ENCODE measurements at places on chromosomes 2 and 18. TPM values are rescaled to one million over a fixed set of nuclear protein-coding genes. Genes with fewer than 3 reads are reported as not detected.

Gene FHL2
- polyA plus RNA-seq: 29.2 TPM

DNA sequence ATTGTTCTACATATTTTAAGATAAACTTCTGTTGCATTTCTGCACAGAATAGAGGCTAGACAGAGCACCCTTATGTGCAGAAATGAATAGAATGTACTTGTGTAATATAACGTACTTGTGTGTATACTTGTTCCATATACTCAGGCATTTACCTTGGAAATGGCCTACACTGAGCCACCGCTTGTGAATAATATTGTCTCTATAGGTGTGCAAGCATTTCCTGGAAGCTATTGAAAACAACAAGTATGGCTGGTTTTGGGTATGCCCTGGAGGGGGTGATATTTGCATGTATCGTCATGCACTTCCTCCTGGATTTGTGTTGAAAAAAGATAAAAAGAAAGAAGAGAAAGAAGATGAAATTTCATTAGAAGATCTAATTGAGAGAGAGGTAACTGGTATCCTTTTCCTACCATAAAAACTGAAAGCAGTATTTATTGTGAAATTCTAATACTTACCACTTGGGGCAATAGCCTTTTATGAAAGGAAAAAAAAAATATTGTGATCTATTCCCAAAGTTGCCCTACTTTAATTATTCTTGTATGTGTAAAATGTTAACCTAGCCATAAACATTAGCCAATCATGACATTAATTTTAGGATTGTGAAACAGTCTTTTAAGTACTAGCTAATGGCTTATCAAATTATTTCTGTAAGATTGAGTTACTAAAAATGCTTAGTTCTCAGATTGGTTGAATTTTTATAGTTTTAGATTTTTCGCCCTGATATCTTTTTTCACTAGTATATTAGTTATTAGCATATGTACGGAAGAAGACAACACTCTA, 18.0 kb downstream of the ZC3H15 start:
- no peak for DNase-seq

DNA sequence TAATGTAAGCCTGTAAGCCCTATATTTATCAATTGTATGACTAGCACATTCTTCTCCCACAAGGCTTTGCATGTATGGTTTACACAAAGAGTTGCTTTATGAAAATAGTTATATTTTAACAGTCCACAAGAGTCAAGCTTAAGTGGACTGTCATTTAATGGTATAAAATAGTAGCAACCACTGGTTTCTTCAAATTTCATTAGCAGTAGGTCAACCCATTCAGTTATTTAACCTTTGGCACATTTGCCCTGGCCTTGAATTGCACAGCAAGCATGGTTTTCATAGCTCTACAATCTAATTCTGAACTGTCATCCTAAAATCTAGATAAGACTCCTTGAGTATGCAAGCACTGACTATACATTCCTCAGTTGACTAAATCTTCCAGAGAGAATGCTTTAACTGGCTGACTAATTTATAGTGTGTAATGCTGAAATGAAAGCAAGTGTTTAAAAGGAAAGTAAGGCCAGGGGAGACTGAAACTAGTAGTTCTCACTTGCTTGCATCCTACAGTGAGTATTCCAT, 1.8 kb downstream of the DPP4 start:
- DNase-seq: no peak

DNA sequence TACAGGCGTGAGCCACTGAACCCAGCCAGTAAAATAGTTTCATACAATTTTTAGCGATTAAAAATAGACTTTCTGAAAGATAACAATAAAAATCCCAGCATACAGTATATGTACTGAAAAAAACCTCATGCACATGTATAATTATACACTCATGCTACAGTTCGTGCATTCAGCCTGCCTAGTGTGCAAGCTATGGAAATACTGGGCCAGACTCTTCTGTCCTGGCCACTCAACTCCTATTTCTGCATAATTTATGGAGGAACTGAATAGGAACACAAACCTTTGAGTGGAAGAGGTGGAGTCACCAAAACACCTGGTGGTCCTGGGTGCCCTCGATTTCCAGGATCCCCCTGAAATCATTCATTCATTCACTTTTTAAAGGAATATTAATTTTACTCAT, 64.7 kb downstream of the COL4A4 start:
- DNase-seq: no peak

DNA sequence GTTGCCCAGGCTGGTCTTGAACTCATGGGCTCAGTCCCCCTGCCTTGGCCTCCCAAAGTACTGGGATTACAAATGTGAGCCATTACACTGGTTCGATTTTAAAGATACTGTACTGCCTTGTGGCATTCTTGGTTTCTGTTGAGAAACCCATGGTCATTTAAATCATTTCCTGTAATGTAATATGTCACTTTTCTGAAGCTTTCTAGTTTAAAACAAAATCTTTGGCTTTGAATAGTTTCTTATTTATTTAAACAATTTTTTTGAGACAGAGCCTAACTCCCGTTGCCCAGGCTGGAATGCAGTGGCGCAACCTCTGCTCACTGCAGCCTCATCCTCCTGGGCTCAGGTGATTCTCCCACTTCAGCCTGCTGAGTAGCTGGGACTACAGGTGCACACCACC, 8.9 kb downstream of the ZNF512 start:
- no peak for DNase-seq

- DNase-seq: no peak
Measured at GRCh38 chr2:109582928-109583895, 30.6 kb downstream of the SEPTIN10 start.

DNA sequence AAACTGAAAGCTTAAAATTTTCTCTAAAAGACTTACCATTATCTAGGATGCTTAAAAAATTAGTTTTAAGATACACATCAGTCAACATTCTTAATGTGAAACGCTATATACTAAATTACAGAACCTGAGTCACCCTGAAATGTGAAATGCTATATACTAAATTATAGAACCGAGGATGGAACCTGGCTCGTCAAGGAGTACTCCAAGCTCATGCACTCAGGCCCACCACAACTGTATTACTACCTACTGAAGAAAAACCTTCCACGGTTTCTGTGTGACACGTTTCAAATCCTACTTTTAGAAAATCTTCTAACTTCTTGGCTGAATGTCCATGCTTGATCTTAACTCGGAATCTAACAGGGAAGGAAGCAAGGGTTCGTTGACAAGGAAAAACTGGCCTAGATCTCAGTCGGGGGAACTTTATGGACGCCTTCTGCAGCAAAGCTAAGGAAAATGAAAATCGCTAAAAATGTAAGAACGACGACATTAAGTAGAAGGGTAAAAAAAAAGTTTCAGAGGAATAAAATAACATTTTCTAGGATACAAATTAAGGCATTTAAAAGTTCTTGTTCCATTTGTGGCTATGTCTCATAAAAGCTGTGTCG, 1.4 kb downstream of the PRKD3 start:
- no peak for DNase-seq

DNA sequence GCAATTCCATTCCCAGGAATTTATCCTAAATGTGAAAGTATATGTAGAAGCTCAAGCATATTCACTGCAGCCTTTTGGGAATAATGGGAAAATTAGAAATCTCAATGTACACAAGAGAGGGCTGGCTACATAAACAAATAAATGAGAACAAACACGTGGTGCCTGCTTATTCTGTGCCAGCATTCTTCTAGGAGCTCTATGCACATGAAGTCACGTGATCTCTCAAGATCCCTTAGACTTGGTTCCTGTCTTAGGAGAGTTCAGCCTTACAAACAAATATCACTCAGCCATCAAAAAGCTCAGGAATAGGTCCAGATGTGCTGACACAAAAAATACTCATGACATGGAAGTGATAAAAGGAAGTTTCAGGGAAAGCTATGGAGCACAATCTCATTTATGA, 92.9 kb upstream of the SP3 start:
- DNase-seq: no peak

Gene MC4R
- 0.16 TPM for polyA plus RNA-seq

- DNase-seq: peak; percentile 78
Measured at GRCh38 chr2:46097714-46098480, 199.3 kb upstream of the EPAS1 start.

Gene CIAO1
- polyA plus RNA-seq: 65.1 TPM

- no peak for DNase-seq
Measured at GRCh38 chr2:121722479-121722878, 14.2 kb downstream of the NIFK start.

DNA sequence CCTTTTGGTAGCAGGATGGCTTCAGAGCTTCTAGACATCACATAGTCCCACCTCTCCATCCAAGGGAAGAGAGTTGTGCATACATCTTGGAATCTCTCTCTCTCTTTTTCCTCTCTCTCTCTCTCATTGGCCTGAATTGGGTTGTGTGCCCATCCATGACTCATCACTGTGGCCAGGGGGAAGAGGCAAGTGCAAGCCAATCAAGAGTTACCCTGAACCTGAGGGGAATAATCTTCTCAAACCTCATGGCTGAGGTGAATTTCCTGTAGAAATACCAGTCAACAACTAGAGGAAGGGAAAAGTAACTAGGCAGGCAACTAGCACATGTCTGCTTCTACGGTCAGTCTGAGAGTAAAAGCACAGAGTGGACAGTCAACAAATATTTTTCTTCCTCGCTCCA, 7.3 kb upstream of the CHN1 start:
- DNase-seq: no peak

Gene CRACDL
- 3.3 TPM for polyA plus RNA-seq

Gene GALNT3
- 17.0 TPM for polyA plus RNA-seq

GRCh38 chr2:1004398-1004797, 53.7 kb downstream of the SNTG2 start:
- no peak for DNase-seq

DNA sequence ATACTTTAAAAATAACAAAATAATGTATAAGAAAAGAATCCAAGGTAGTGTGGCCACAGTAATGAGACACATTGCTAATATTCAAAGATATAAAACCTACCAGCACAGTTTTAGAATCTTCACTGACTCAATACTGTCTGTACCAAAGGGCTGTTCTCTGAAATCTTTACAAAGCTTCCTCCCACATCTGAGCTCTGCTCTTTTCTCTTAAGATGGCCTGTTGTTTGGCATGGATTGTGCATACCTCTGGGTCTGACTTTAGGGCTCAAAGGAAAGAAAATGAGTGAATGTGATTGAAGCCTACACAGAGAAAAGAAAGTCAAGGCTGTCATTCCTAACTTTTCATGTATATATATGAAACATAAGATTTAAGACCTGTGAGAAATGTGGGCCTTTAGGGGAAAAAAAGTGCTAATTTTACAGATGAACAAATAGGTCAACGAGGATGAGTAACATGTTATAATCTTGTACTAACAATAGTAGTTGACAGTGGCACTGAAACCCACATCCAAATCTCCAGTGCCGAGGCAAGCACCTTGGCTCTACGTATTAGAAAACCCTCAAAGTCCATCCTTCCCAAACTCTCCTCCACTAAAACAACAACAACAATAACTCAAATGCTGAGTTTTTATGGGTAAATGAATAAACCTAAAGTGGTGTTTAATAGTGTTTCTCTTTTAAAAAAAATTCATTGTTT, 114.2 kb downstream of the ZNF521 start:
- DNase-seq: no peak

Gene DUSP19
- polyA plus RNA-seq: 4.4 TPM

Gene NAT8
- polyA plus RNA-seq: 25.2 TPM

DNA sequence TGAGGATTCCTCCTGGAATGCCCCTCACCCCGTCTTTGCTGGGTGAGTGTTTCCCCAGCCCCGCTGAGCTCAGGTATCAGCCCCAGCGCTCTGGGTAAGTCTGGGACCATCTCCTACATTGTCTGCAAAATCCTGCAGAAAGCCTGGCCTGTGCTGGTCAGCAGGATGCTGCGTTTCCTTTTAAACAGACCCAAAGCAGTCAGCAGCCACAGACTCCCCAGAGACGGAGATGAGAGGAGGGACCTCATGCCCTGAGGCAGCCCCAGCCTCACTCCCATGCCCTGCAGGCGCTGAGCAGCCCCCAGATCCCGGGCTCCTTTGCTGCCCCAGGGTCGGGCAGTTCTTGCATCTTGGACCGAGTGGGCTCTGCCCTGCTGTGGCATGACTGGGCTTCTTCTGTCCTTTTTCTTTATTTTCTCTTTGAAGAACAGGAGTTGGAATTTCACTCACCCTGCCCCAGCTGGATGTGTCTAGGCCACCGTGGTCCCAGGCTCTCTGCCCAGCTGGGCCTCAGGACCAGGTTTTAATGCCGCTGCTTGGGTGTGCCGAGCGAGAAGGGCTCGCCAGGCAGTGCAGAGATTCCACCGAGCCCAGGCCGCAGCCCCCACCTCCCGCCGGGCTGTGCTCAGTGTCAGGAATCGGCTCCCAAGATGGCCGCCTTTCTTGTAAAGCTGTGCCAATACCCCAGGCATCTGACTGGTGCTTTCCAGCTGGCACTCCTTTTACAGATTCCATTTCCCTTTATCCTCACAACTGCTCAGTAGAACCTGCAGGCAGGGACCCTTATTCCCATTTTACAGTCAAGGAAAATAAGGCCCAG, 43.6 kb downstream of the ODC1 start:
- no peak for DNase-seq

DNA sequence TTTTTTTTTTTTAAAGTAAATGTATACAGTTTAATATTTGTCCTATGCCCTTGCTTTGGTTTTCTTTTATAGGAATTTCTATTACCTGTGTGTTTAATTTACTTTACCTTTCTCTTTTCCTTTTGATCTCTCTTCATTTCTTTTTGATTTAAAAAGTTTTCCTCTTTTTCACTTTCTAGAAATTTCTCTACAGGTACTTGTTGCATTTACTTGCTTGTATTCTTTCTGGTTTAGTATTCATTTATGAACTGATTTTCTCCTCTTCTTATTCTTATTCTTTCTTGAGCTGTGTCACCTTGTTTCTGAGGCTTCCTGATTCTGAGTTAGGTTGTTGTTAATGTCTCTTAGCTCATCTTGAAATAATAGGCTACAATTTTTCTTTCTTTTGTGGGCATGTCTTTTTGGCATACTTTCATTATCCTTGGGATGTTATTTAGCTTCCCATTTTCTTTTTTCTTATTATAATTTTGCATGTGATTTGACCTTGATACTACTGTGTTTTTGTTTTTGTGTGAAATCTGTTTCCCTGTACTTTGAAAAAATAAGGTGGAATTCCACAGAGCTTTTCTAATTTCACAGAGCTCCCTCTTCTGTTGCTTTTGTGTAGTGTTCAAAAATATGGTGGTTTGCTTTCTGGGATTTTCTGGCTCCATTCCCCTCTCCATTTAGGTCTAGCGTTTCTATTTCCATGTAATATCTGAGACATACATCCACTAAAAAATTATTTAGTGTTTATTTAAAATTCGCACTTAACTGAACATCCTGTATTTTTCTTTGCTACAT, 25.5 kb upstream of the ALMS1 start:
- DNase-seq: no peak

- no peak for DNase-seq
Measured at GRCh38 chr18:74944676-74945075, 264.3 kb downstream of the PTGR3 start.

DNA sequence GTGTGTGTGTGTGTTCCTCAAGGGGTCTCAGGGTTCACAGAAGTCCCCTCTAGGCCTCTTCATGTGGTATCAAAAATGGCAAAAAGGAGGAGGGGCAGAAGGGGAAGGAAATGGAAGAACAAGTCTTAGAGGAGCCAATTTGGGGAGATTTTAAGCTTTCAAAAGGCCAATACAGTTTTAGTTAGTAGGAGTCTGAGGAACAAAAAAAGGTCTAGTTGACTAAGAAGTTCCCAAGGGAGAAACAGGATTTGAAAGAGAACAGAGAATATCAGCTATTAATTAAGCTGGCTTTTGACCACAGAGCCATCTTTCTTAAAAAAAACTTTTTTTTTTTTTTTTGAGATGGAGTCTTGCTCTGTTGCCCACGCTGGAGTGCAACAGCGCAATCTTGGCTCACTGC, 7.1 kb downstream of the RNF125 start:
- no peak for DNase-seq

GRCh38 chr18:62523255-62523588, 397 bp downstream of the ZCCHC2 start:
- no peak for DNase-seq

Measured in left renal cortex interstitium (tissue), 4 donors.